ENCODE measurements at places on chromosomes 7 and 10.

GRCh38 chr7:18157233-18157632 lies 129.6 kb upstream of the PRPS1L1 start:
- DNase-seq, result no peak

DNA sequence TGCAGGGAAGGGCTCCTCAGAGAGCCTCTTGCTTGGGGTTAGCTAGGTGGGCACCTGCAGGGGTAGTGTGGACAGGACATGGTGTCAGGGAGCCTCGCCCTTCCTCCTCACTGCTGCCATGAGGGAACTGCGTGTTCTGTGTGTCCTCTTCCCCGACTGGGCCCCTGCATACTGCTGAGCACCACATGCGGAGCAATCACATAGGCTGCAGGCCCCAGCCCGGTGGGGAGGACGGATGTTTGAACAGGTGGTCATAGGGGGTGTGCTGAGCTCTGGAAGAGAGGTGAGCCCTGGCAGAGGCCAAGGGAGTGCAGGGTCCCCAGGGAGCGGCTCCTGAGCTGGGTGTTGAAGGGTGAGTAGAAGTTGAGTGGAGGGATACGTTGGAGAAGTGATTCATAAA lies 48.3 kb upstream of the ZMIZ2 start:
- DNase-seq, result no peak

GRCh38 chr7:155709453-155709852 lies 65.0 kb downstream of the RBM33 start:
- DNase-seq, result no peak

DNA sequence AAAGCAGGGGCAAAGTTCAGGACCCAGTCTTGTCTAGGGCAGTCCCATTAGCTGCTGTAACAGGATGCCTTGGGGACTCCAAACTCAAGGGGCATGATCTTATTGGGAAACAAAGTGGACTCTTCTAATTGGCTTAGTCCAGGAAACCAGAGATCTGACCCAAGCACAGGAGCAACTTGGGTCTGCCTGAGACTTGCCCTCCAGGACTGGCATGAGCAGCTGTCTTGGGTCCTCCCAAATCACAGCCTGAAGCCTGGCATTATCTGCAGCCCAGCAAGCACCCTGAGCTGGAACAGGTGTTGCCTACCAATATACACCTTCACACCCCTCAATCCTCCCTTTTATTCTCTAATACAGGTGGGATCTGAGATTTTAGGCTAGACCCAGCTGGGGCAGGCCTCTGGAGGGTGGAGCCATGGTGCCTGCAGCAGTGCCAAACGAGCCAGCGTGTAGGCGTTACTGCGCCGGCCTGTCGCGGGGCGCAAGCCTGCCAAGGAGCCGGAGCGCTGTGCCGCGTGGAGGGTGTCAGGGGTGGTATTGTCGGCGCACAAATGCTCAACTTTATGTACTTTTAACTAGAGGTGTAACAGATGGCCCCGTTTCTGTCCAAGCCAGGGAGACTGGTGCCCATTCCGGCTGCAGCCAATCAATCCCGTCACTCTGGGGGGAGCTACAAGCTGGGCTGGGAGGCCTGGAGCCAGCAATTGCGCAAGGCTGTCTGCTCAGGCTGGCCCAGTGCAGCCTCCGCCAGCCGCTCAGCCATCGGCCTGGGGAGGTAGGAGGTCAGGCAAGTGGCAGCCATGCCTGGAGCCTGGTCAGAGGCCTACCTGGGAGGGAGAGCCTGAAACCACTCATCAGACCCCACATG lies 12.8 kb upstream of the LBX1 start:
- DNase-seq, result no peak

GRCh38 chr10:11880151-11881029 lies 57.2 kb downstream of the PROSER2 start:
- DNase-seq, result no peak

- DNase-seq, result no peak
Observed at GRCh38 chr10:29946953-29947700, 112.3 kb downstream of the JCAD start.

- no peak for DNase-seq
Observed at GRCh38 chr7:130844811-130845580, 111.0 kb upstream of the KLF14 start.

- DNase-seq, result no peak
Observed at GRCh38 chr10:44938956-44939355, 20.6 kb upstream of the RASSF4 start.

- DNase-seq, result no peak
Observed at GRCh38 chr10:74955796-74956195, 129.4 kb downstream of the KAT6B start.

GRCh38 chr10:56622335-56622973 lies 261.4 kb upstream of the ZWINT start:
- DNase-seq, result no peak

- DNase-seq, result no peak
Observed at GRCh38 chr7:104106108-104106905, 101.5 kb downstream of the ORC5 start.

DNA sequence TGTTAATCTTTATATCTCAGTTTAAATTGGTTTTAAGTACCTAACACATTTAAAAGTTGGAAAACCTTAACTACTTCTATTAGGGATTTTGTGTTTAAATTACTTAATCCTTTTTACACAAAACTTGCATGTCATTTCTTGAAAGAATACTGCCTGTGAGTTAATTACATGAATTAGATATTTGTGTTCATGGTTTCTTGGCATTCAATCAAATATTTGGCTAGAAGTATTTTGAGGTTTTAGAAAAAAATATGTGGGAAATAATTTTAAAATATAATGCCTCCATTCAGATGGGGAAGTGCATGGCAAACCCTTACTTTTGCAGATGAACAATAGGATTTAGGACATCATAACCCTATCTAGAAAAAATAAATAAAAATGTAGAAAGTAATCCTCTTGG lies 186.5 kb upstream of the SEMA3E start:
- DNase-seq, result no peak

- DNase-seq, result no peak
Observed at GRCh38 chr7:123096434-123096833, 100.9 kb upstream of the TAS2R16 start.

- DNase-seq, result peak; percentile 22
Observed at GRCh38 chr10:5094265-5095205, at the start of gene AKR1C3. TSS of gene AKR1C3 (plus strand) at chr10:5094414. CDS start at chr10:5094445, 31 bp downstream.

- DNase-seq, result no peak
Observed at GRCh38 chr7:1910827-1911226, 240.8 kb downstream of the ELFN1 start.

DNA sequence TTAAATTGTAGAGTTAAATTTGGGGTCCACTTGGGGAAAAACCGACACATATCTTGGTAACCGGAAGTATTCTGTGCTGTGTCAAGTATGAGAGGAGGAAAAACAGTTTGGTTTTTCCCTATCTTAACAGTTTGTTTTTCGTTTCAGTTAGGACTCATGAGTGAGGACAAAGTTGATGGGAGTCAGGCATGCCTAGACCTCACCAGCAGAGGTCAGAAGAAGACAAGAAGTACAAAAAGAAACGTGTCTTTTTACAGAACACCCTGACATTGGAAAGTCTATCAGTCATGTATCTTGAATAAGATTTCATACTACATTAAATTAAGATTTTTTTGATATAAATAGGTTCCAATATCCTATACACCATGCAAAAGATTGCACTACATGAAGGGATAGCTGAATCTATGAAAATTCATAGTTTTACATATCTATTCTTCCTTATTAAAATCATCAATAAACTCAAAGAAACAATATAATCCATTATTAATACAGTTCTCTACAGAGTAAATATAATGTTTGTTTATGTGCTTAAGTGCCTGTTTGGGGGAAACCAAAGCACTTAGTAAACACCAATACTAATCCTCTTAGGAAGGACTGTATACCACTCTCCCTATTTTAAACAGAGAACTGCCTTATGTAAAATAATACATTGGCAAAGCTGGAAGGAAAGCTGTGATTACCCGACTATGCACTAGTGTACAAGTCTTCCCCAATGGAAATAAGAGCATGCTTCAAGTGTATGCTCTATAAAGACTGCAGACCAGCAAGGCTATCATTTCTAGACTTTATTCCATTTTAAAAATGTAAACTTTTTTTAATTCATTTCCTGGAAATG lies 95.6 kb downstream of the USP6NL start:
- peak; percentile 47 for DNase-seq

DNA sequence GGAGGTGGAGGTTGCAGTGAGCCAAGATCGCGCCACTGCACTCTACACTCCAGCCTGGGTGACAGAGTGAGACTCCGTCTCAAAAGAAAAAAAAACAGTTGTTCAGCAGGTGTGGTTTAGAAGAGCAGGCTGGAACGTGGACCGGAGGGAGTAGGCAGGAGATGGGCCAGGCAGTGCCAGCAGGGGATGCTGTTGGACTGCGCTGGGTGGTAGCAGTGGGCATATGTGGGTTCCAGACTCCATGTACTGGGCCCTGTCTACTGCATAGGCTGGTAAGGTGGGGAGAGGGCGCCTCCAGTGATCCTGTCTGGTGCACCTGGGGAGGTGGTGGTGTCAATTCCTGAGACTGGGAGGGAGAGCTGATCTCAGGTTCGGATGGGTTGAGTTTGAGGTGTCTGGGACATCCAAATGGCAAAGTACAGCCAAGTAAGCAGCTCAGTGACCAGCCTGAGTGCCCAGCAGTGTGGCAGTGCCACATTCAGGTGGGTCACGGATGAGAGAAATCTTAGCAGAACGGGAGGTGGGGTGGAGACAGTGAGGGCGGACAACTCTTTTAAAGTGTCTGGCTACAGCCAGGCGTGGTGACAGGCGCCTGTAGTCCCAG lies 25.9 kb downstream of the SFXN4 start:
- peak; percentile 42 for DNase-seq

DNA sequence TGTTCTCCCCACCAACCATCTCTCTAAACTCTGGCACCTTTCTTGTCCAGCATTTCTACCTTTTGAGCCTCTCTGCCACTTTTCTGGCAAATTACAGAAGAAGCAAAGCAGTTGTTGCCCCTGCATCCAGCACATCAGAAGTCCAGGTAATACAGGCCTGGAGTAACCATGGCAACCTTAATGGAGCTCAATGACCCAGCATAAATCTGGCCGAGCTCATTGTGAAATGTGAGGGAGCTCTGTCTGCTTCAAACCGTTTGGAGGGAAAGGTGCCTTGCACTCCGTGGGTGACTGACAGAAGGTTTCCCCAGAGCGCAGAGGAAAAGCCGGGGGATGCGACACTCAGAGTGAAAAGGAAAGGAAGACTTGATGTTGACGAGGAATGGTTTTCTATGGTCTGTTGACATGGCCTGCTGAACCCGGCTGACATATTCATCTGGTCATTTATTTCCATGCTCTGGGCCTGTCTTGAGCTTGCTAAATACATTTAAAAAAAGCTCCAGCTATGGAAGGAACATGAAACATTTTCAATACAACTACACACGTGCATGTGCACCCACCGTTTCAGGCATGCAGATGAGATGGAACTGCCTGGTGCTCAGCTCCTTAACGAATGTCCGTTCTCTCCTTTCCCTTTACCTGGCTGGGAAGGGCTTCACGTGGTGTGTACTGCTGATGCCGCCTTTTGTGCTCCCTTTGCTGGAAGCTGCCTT lies 74.9 kb downstream of the ADRA2A start:
- DNase-seq, result no peak

- DNase-seq, result no peak
Observed at GRCh38 chr7:132436121-132436520, 140.1 kb downstream of the PLXNA4 start.

DNA sequence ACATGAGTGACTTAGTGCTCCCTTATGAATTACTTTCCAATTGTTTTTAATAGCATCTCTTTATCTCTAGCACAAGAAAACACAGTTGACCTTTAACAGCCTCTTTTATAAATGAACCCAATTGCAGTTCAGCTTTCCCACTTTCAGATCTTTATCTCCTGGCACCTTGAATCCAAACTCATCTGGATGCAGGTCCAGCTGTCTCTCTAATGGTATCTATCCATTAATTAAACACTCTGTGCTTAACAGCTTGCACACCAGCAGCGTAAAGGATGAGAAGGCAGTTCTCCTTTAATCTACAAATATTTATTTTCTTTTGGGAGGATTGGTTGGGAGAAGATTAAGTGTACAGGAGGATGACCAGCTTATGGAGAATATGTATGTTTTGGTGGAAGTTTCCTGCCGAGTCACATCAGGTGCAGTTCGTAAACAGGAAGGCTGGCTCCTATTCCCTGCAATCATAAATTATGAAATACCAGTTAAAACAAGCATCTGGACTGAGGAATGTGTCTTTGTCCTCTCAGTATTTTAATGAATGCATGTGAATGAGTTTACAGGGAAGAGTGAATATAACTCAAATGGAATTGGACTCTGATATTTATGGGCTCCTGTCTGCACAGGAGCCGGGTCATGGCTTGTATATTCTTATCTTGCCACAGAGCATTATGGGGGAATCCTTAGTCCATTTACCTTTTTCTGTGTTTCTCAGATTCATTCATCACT lies 232.7 kb downstream of the PHF14 start:
- no peak for DNase-seq

DNA sequence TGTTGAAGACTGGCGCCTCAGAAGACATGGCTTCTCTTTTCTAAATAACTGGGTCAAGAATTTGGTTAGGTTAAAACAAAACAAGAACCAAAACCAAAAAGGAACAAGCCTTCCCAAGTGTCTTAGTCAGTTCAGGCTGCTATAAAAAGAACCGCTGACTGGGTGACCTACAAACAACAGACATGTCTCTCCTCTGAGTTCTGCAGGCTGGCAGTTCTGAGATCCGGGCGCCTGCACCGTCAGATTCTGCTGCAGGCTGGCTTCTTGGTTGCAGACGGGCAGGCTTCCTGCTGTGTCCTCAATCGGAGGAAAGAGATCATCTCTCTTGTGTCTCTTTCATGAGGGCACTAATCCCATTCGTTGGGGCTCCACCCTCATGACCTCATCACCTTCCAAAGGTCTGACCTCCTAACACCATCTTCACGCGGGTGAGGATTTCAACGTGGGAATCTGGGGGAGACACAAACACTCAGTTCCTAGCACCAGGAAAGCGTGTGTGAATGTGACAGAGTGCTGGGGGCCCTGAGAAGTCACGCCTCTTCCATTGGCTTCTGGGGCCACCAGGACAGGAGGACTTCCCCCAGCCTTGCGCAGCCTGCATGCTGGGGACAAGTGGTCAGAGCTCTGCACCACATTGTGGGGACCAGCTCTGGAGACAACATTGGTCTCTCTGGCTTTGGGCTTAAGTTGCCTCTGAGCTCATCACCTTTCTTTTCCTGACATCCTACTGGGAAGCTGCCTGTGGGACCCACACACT lies 63.1 kb downstream of the ASB13 start:
- no peak for DNase-seq

DNA sequence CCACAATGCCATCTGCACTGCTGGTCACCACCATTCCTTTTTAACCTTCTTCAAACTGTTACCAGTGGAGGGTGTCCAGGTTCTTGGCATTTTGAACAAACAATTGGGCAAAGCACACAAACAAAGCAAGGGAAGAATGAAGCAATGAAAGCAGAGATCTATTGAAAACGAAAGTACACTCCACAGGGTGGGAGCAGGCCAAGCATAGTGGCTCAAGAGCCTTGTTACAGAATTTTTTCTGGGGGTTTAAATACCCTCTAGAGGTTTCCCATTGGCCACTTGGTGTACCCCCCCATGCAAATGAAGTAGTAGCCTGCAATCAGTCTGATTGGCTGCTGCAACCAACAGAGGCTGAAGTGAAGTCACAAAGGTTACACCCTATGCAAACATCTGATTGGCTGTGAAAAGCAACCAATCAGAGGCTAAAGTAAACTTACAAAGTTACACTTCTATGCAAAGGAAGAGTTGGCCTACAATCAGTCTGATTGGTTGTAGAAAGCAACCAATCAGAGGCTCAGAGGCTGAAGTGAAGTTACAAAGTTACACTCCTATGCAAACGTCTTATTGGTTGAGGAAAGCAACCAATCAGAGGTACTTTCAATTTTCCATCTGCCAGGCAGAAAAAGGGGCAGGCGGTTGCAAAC lies 103.2 kb upstream of the WAC start:
- no peak for DNase-seq
